ENCODE measurements at places on chromosomes 11 and 22.

- no peak for DNase-seq
Observed at GRCh38 chr11:131666617-131667016, 296.2 kb downstream of the NTM start.

- no peak for DNase-seq
Observed at GRCh38 chr11:73988227-73988626, 5.6 kb upstream of the UCP2 start.

- no peak for DNase-seq
Observed at GRCh38 chr11:77418971-77419597, 54.8 kb downstream of the PAK1 start.

DNA sequence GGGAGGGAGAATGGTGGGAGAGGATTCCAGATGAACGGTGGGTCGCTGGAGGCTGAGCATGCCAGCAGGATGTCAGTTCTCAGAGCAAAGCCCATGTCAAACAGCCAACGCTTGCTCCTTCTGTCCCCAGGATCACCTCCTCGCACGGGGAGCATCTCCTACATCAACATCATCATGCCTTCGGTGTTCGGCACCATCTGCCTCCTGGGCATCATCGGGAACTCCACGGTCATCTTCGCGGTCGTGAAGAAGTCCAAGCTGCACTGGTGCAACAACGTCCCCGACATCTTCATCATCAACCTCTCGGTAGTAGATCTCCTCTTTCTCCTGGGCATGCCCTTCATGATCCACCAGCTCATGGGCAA, 1.5 kb downstream of the MCHR1 start:
- no peak for DNase-seq
